ENCODE measurements at places on chromosomes 16 and 17.
A peak's percentile ranks its signal among the peaks of the same experiment; 100 is the strongest.

DNA sequence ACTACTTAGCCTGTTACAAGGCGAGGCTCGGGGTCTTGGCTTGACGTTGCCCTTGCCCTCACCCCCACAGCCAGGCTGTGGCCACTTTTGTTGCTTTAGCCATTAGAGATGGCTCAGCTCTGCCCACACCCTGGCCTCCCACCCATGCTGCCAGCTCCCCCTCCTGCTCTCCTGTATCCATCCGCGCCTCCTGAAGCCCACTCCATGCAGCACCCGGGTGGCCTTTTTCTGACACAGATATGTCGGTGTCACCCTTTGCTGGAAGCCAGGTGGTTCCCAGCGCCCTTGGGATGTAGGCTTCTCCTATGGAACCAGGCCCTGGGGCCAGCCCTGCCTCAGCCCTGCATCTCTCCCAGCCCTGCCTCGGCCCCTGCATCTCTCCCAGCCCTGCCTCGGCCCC lies 9.7 kb downstream of the TSC2 start:
- DNase-seq, result no peak

DNA sequence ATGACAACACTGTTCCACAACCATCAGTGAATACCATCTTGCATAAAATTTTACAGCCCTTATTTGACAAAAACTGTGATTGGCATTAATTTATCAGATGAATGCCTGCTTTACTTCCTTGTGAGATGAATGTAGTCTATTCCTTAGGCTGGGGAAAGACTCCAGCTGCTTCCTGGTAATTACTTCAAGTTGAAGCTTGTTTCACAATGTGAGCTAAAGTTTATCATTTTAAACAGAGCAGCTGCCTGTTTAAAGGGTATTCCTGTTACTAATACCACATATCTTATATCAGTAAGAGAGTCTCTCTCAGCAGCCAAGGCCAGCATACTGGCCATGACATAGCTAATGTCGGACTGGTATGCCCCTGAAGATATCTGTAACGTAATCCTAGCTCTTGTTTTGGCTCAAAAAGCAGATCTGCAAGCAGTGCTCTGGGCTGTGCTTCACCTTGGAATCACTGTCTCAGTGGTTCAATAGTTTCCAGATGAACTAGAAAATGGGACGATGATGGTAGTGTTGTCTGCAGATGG lies 13.2 kb upstream of the ARL2BP start:
- no peak for DNase-seq

DNA sequence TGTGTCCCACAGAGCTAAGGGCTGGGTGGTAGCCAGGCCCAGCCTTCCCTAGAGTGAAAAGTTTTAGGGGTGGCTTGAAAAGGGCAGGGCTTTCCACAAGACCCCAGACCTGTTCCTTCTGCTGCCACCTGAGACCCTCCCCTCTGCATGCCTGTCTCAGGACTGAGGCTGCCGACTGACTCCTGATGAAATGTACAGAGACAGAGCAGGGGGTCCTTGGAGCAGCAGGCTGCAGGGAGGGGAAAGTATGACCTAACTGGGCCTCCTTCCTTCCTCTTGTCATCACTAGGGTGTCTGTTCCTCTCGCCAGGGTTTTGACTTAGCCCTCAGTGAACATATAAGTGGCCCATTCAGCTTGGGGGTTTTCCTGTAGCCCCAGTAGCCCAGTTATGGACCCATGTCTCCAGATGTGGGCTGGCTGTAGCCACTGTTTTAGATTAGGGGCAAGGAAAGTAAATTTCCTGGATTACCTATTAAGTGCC lies 14.9 kb upstream of the NFATC3 start:
- DNase-seq, result no peak

DNA sequence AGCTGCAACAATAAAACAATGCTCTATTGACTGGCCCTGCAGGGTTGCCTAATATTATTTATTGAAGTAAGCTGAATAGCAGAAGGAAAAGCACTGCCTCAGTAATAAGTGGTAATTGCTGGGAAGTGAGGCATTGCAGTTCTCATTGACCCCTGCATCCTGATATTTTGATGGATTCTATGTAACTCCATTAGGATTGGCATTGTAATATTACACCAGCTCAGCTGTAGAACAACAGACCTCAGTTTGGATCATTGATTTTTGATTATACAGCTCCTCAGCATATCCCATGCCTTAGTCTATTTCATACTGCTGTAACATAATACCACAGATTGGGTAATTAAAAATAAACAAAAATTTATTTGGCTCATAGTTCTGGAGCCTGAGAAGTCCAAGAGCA lies 650.6 kb upstream of the SALL1 start:
- no peak for DNase-seq

DNA sequence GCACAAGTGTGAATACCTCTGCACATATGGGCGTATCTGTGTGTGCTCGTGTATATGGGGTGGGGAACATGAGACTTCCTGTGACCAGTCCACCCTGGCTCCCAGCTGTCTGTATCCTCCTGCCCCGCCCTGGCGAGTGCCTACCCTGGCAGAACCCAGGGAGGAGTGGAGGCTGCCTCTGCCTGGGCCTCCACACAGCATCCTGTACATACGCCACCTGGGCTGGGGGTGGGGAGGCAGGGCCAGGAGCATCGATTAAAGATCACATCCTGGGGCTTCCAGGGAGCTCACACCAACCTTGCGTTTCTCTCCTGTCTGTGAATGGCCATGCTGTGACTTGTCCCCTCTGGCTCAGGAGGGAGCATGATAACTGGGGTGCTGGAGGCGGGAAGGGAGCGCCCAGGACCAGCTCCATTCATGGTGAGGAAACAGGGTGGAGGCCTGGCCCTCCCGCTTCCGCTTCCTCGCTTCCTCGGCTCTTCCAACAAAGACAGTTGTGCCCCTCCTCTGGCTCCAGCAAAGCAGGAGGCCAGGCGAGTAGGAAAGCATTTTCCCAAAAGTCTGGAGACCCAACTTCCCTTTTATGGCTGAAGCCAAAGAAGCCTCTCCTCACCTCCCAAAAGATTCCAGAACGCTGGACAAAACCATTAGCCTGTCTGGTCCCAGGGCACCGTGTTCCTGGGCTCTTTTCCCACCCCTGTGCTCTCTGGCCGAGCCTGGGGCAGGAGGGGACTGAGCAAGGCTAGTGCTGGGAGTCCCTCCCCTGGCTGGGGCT lies 22.9 kb downstream of the ADAM11 start:
- no peak for DNase-seq

DNA sequence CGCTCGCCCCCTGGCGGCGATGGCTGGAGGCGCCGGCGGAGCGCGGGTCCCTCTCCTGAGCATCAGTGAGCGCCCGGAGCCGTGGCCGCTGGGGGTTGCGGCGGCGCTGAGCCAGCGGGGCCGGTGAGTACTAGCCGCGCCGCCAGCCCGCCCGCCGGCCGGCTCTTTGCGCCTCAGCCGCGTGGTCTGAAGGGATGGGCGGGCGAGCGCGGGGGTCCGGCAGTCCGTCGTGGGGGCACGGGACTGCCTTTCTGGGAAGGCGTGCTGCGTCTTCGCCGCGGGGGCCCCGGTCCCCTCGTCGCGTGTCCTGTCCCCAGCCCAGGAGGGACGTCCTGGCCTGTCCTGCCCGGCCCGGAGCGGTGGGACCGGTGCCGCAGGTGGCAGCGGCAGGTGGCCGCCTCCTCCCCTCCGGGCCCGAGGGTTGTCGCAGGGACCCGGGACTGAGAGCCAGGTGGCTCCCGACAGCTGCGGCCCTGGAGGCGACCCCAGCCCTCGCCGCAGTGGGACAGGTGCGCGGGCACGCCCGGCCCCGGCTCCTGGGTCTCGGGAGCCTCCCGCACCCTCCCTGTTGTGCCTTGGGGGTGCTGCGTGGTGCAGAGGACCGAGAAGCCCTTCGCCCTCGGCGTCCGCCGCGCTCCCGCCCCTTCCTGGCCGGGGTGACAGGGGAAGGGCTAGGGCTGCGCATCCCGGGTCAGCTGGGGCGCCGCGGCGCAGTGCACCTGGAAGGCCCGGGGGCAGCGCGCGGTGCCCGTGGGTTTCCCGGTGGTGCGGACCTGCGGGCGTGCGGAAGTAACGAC lies at the start of gene SPECC1:
SPECC1 (plus strand) TSS at position 58 of the 797 bp plus-strand sequence. CDS start 87,293 bp downstream, outside the sequence.
- peak; percentile 90 for DNase-seq

- no peak for DNase-seq
These were observed 51.9 kb downstream of the CNGB1 start for GRCh38 chr16:57918994-57919393.

DNA sequence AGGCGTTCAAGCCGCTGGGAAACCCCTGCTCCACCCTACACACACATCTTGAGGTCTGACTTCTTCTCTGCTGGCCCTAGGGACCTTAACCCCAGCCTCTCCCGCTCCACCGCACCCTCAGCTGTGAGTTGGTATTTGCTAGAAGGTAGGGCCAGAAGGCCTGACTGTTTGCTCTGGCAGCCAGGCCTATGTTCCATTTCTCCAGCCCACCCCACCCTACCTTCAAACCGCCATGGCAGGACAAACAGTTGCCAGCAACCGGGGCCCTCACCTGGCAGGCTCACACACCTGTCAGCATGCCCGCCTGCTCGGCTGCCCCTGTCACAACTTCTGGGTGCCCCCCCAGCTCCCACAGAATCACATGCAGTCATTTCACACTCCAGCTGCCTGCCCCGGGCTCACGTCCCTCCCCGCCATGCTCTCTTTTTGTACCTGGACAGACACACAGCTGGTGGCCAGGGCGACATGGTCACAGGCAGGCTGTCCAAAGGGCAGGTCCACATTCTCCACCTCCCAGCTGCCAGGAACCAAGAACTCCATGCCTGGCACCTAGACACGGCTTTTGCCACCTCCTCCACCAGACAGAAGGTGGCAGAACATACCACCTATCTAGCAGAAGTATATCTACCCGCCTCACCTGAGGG lies 2.6 kb upstream of the ATP2A3 start:
- DNase-seq, result no peak

DNA sequence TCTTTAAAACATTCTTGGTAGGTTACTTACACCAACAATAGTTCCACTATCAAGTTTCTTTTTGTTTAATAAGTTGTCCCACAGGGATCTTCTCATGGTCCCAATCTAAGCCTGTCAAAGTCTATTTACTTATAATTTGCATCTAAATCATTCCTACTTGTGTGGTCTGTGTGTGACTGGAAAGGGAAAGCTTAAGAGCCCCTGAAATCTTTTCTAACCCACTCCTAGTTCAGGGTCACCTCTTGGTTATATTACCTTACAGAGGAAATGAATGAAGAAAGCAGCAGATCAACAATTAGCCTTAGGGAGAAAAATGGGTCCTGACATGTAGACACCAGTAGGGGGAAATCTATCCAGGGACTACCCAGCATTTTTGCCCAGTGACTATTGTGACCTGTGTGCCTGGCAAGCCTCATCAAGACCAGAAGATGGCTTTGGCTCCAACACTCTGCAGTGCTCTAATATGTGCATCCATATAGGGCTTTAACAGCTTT lies 110.4 kb upstream of the HAS3 start:
- DNase-seq, result no peak

DNA sequence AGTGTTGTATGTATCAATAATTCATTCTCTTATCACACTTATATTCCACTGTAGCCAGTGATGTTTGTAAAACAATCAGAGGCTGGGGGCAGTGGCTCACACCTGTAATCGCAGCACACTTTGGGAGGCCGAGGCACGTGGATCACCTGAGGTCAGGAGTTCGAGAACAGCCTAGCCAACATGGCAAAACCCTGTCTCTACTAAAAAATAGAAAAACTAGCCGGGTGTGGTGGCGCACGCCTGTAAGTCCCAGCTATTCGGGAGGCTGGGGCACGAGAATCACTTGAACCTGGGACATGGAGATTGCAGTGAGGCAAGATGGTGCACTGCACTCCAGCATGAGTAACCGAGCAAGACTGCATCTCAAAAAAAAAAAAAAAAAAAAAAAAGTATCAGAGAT lies 217.0 kb downstream of the CPPED1 start:
- no peak for DNase-seq

DNA sequence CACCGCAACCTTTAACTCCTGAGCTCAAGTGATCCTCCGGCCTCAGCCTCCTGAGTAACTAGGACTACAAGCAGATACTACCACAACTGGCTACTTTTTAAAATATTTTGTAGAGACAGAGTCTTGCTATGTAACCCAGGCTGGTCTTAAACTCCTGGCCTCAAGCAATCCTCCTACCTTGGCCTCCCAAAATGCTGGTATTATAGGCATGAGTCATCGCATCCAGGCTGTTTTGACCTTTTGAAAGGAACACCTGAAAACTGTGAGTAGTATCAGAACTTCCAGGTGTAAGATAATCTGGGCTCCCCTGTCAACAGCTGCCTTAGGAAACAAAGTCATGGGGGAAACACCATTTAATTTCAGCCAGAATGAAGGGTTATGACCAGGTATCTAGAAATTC lies 77.5 kb downstream of the CYTH1 start:
- DNase-seq, result no peak

GRCh38 chr16:17296431-17296830 lies 174.3 kb downstream of the XYLT1 start:
- DNase-seq, result no peak

- no peak for DNase-seq
These were observed 895 bp downstream of the BRD7 start for GRCh38 chr16:50367777-50368409.

DNA sequence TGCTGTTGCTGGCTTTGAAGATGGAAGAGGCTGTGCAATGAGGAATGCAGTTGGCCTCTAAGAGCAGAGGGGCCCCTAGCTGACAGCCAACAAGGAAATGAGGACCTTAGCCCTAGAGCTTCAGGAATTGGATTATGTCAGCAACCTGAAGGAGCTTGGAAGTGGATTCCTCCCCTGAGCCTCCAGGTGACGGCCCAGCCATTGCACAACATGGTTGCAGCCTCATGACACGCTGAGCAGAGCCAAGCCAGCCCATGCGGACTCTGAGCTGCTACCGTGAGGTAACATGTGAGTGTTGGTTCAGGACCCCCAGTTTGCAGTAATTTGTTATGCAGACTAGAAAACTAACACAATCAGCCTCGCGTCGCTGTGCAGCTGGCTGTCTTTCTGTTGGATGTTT lies 20.2 kb downstream of the CCDC42 start:
- DNase-seq, result no peak

DNA sequence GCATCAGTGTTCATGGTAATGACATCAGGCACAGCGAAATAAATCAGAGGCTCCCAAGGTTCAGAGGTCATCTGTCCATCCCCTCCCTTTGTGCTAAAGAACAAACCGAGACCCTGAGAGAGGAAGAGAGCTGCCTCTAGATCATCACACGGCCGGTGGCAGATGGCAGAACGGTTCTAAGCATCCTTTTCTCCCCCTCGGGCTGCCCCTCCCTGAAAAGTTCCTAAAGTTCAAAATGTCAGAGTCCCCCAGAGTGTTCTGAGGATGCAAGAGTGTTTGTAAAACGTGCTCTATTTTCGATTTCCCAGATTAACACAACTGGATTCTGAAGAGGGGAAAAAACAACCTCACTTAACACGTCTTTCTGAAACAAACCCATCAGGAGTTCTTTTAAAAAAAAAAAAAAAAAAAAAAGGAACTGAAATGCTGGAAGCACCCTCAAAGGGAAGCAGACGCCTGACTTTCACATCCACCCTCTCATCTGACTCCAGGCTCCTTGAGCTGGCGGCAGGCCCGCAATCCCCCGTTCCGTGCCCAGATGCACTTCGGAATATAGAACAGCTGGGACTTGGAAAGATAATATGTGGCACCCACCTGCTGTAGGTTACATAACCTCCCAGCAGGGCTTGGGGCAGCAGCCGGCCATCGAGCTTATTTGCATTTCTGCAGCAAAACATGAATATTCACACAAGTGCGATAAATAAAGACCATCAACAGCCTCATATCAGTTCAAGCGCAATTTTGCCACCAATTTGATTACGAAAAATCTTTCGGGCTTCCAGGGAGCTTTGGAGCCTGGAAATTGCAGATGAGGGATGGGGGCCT lies 115.5 kb upstream of the SMURF2 start:
- no peak for DNase-seq
